Large intestine (tissue), 12 donors: ENCODE measurements at places on chromosomes 6 and 20.

DNA sequence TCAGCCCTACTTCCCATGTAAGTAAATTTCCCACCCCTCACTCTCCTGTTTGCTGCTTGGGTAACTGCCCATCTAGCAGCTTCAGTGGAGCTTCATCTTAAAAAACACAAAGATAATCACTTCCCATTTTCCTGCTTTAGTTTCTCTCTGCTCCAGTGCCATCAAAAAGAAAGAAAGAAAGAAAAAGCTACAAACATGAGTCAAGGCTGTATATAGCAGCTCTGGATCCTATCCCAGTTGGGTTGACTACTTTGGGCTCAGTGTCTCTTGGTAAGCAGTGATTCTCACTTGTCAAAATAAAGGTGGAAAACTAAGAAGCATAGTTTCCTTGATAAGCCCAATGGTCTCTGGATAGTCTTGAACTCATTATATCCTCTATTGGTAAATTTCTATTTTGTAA is 48.7 kb upstream of the SRPK1 start:
- no peak overlapping the region for H3K4me3 ChIP-seq
- peaks cover 17% of the 10 kb centered on the region for H3K4me1 ChIP-seq
- H3K27ac ChIP-seq: no peak overlapping the region
- no peaks in the 10 kb centered on the region for H3K27me3 ChIP-seq
- no peak for DNase-seq
- no peaks in the 10 kb centered on the region for H3K36me3 ChIP-seq

DNA sequence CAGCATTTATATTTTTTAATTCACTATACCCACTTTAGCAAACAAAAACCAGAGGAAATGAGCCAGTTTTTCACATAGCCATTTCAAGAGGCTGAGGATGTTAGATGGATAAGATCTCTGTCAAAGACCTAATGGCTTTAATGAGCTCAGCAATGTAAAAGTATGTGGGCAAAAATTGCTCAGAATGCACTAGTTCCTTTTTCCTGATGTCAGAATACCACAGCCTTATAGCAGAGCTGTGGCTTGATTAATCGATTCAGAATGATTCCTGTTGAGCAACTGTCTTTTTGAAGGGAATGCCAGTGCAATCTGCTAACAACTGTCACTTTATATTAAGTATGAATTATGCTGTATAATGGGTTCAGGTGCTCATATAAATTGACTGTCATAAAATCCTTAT is 100.6 kb upstream of the HIVEP1 start:
- no peaks in the 10 kb centered on the region for H3K36me3 ChIP-seq
- H3K4me1 ChIP-seq: no peaks in the 10 kb centered on the region
- no peak for DNase-seq
- no peak overlapping the region for H3K27ac ChIP-seq
- H3K4me3 ChIP-seq: no peak overlapping the region
- no peaks in the 10 kb centered on the region for H3K27me3 ChIP-seq

DNA sequence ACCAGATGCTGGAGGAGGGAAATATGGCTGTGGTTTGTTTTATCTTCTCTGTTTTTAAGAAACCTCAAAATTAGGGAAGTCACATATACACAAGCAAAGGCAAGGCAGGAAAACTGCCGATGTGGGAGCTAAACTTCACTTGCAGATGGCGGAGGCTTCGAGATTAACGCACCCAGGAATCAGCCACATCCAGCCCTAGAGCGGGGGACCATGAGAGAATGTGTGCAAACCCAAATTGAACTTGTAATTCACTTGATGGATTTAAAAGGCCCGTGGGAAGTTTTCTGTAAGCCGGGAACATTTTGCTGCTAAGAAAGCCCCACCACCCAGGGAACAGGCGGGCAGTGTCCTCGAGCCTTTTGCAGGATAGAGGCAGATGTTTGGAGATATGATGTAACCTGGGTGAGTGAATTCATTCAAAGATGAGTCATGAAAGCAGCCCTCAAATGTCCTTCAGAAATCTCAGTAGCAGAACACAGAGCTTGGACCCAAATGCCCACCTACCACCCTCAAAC is 39.9 kb downstream of the PREX1 start:
- H3K36me3 ChIP-seq: no peaks in the 10 kb centered on the region
- no peaks in the 10 kb centered on the region for H3K4me1 ChIP-seq
- H3K27me3 ChIP-seq: peaks cover 2% of the 10 kb centered on the region
- no peak overlapping the region for H3K4me3 ChIP-seq

DNA sequence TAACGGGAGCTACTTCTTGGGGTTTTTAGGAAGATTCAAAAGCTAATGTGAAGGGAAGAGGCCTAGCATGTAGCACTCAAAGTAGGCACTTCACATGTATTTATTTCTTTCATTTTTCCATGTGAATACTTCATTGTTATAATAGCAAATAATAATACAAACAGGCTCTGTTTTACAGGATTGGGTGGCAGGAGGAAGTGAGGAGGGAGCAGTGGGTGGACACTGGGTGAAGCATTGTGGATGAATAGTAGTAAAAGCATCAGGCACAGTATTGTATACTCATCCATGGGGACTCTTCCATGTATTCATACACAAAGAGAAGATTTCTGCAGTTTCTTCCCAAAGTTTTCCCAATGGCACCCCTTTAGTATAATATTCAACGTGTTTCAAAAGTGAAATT is 38.4 kb upstream of the SNRPB2 start:
- no peak for DNase-seq
- H3K27me3 ChIP-seq: no peaks in the 10 kb centered on the region
- no peaks in the 10 kb centered on the region for H3K4me1 ChIP-seq
- no peak overlapping the region for H3K4me3 ChIP-seq

DNA sequence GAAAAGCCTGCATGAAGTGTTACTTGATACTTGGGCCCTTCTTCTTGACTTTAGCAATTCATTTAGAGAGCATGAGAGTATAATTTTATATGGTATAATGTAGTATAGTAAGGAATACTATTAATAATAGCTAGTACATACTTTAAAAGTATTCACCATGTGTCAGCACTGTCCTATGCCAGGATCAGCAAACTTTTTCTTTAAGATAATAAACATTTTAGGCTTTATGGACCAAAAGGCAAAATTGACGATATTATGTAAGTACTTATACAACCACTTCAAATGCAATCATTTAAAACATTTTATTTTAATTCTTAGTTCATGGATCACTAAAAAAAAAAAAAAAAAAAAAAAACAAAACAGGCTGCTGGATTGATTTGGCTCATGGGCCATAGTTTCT is 163.9 kb downstream of the IBTK start:
- no peaks in the 10 kb centered on the region for H3K27me3 ChIP-seq
- H3K4me3 ChIP-seq: no peak overlapping the region
- H3K27ac ChIP-seq: no peak overlapping the region
- H3K36me3 ChIP-seq: no peaks in the 10 kb centered on the region
- no peaks in the 10 kb centered on the region for H3K4me1 ChIP-seq

DNA sequence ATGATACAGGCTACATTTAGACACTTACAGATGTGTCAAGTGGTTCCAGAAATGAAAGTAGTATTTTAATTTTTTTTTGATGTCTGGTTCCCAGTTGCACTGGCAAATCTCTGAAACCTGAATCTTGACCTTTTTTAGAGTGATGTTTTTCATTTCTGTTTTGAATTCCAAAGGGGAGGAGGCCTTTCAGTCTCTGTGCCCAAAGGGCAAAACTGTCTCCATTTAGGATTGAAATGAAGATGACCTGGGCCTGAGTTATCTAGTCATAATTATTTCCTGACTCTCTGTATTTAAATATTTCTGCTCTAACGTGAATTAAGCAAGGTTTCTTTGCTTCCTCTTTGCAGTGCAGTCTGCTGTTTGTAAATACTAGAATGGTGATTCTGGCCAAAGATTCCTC is 252.9 kb upstream of the ZFP64 start:
- no peak overlapping the region for H3K27ac ChIP-seq
- DNase-seq: no peak
- H3K27me3 ChIP-seq: peaks cover under 1% of the 10 kb centered on the region
- no peaks in the 10 kb centered on the region for H3K4me1 ChIP-seq
- H3K4me3 ChIP-seq: no peak overlapping the region
- H3K36me3 ChIP-seq: no peaks in the 10 kb centered on the region

DNA sequence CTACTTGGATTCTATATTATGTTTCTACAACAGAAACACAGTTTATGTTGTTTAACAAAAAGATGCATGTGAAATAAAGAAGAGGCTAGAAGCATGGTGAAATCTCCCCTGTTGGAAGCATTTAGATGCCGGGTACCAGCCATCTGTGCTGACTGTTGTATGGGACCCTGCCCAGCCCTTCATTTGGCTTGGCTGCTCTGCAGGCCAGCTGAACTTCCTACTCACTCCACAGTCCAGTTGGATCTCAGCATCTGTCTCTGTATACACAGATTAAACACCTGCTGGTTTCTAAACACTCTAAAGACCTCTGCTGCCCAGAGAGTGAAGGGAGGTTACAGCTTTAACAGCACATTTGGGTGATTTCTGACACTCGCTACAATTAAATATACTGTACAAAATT is 228.3 kb downstream of the SLC35F1 start:
- H3K36me3 ChIP-seq: no peaks in the 10 kb centered on the region
- no peak overlapping the region for H3K27ac ChIP-seq
- peaks cover 2% of the 10 kb centered on the region for H3K4me1 ChIP-seq
- H3K27me3 ChIP-seq: no peaks in the 10 kb centered on the region
- no peak overlapping the region for H3K4me3 ChIP-seq
- DNase-seq: no peak

GRCh38 chr20:38214256-38215193 is 46.0 kb downstream of the KIAA1755 start:
- no peak for DNase-seq
- H3K27me3 ChIP-seq: peaks cover 2% of the 10 kb centered on the region
- H3K4me3 ChIP-seq: no peak overlapping the region
- H3K4me1 ChIP-seq: no peaks in the 10 kb centered on the region
- H3K36me3 ChIP-seq: no peaks in the 10 kb centered on the region
- H3K27ac ChIP-seq: no peak overlapping the region

- no peak for DNase-seq
- no peak overlapping the region for H3K4me3 ChIP-seq
- H3K27me3 ChIP-seq: peaks cover 2% of the 10 kb centered on the region
- H3K36me3 ChIP-seq: no peaks in the 10 kb centered on the region
Observed at GRCh38 chr6:38968702-38969149, 79.9 kb upstream of the GLP1R start.

GRCh38 chr20:9321007-9321406 is 193.4 kb upstream of the LAMP5 start:
- peaks cover 11% of the 10 kb centered on the region for H3K4me1 ChIP-seq
- H3K27me3 ChIP-seq: no peaks in the 10 kb centered on the region
- H3K4me3 ChIP-seq: no peak overlapping the region
- peak; percentile 16 for DNase-seq

GRCh38 chr6:143429970-143430369 is 20.5 kb downstream of the ADAT2 start:
- no peaks in the 10 kb centered on the region for H3K36me3 ChIP-seq
- DNase-seq: no peak
- no peaks in the 10 kb centered on the region for H3K4me1 ChIP-seq
- H3K27me3 ChIP-seq: no peaks in the 10 kb centered on the region
- H3K27ac ChIP-seq: no peak overlapping the region

GRCh38 chr6:77340331-77340730 is 123.0 kb downstream of the HTR1B start:
- H3K36me3 ChIP-seq: no peaks in the 10 kb centered on the region
- H3K27me3 ChIP-seq: no peaks in the 10 kb centered on the region
- H3K27ac ChIP-seq: no peak overlapping the region

DNA sequence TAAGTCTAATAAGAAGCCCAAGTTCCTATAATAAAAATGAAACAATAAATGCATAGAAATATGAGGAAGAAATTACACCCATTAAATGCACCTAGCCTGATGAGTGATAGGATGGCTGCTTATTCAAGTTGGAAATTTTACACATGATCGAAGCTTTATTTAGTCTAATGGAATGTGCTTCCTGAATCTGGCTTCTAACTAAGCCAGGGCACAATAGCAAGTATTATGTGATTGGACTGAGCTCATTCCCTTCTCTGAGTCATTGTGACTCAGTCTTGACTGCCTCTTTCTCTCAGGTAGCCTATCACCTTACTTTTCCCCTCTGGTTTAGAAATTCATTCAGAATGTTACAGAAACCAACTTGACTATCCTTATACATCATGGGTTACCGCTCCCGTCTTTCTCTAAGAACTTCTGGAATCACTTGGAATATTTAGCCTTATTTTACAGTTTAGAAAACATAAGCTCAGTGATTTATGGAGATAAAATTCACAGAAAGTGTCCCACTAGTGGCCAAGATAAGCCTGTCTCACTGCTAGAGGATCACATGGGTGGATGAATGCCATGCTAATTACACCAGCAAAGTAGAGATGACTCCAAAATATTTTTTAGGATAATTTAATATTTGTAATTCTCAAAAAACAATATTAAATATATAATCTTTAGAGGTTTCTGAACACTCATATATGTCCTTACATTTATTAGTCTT is 505.3 kb upstream of the JAG1 start:
- H3K27me3 ChIP-seq: no peaks in the 10 kb centered on the region
- no peak overlapping the region for H3K27ac ChIP-seq
- no peak overlapping the region for H3K4me3 ChIP-seq

DNA sequence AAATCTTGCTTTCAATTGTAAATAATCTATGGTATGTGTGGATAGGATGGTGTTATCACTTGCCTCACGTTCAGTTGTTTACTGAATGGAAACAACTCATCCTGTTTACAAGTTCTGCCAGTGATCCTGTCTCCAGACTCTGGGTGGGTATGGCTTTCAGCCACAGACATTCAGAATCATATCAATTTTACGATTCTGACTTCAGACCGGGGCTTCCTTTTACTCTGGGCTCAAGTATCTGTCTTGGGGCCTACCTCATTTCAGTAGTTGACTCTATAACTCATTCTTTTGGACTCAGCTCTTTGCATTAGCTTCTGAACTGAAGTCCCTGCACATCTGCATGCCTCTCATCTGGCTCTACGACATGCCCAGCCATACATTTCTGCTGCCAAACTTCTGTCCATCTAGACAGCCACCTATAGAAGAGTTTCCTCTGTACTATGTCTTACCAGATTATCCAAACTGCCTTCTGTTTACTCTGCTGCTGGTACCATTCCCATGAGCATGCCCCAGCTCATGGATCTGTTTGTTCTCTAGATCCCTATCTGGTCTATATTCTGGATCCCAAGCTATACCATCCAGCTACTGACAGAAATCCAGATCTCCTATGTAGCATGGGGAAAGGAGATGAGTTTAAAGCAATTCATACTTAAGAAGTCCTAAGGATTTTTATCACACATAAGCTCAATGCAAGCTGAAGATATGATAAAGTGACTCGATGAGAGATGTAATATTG is 34.3 kb downstream of the FYN start:
- no peak overlapping the region for H3K4me3 ChIP-seq
- no peaks in the 10 kb centered on the region for H3K36me3 ChIP-seq
- H3K27me3 ChIP-seq: no peaks in the 10 kb centered on the region
- H3K4me1 ChIP-seq: peaks cover 3% of the 10 kb centered on the region

GRCh38 chr20:49526056-49526455 is 41.9 kb downstream of the PTGIS start:
- H3K27me3 ChIP-seq: no peaks in the 10 kb centered on the region
- H3K36me3 ChIP-seq: peaks cover 13% of the 10 kb centered on the region
- no peak overlapping the region for H3K4me3 ChIP-seq
- DNase-seq: no peak
- H3K27ac ChIP-seq: no peak overlapping the region

DNA sequence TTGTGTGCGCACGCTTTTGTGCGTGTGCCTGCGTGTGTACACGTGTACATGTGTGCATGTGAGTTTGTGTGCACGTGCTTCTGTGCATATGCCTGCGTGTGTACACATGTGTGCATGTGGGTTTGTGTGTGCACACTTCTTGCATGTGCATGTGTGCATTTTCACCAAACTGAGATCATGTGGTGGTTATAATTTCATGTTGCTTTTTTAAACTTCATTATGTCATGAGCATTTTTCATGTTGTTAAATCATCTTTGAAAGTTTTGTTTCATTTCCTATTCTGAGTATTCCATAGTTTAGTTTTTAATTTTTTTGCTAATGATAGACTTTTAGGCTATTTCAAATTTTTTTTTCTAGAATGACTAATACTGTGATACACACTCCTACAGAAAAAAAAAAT is 6.4 kb upstream of the CST3 start:
- no peaks in the 10 kb centered on the region for H3K27me3 ChIP-seq
- no peaks in the 10 kb centered on the region for H3K36me3 ChIP-seq
- no peak overlapping the region for H3K4me3 ChIP-seq
- peaks cover 8% of the 10 kb centered on the region for H3K4me1 ChIP-seq
- no peak overlapping the region for H3K27ac ChIP-seq
